ENCODE measurements at places on chromosomes 6 and 20.

- H3K4me3 ChIP-seq = no peak overlapping the region
- peak overlapping the region; percentile 78 for H3K27ac ChIP-seq
- H3K4me1 ChIP-seq = peaks cover 5% of the 10 kb centered on the region
- DNase-seq = peak; percentile 41
- no peaks in the 10 kb centered on the region for H3K36me3 ChIP-seq
Observed at GRCh38 chr6:26331218-26332073, 33.6 kb upstream of the BTN3A2 start.

GRCh38 chr6:111258615-111259088, 171.3 kb downstream of the SLC16A10 start:
- peak overlapping the region; percentile 89 for H3K4me3 ChIP-seq
- DNase-seq = no peak
- peaks cover 8% of the 10 kb centered on the region for H3K4me1 ChIP-seq
- peak overlapping the region; percentile 76 for H3K27ac ChIP-seq
- no peaks in the 10 kb centered on the region for H3K36me3 ChIP-seq

DNA sequence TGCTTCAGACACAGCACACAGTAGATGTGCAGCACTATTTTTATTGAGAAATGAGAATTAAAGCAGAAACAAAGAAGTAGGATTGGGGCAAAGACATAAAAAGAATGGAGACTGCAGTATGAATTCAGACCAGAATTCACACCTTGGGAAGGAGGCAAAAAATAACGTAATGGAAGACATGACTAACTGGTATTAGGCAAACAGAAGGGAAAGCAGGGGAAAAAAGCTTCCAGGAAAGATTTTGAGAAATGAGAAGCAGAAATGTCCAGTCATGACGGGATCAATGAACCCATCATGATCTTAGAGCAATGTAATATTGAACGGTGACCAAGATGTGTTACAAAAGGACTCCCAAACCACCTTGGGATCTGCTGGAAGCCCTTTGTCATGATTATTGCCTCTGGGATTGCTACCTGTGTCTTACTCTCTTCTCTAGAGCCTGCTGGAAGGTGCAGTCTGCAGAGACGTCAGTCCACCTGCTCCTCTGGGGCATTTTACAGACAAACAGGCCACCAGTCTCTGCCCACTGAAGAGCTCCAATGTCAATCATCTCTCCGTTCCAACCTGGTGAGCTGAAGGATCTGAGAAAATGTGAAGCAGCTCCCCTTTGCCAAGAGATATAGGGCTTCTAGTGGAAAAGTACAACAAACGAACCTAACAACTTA, 8.7 kb downstream of the NUDT3 start:
- no peaks in the 10 kb centered on the region for H3K36me3 ChIP-seq
- no peak overlapping the region for H3K4me3 ChIP-seq
- DNase-seq = peak; percentile 75
- peaks cover 12% of the 10 kb centered on the region for H3K4me1 ChIP-seq
- peak overlapping the region; percentile 15 for H3K27ac ChIP-seq

DNA sequence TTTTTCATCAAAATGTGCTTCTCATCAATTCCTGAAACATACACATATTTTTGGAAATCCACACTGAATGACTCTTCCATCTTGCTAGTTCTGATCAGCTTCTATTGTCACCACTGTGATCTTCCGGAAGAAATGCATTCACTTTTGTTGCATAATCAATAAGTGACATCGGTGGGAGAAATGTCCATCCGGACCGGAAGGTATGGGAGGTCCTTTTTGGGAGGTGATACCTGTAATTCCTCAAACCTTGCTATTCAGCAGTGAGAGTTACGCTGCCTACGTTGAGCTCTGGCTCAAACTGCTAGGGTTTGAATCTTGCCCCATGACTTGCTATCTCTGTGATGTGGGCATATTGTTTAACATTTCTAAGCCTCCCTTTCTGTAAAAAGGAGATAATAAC, 16.6 kb upstream of the TFB1M start:
- no peaks in the 10 kb centered on the region for H3K27me3 ChIP-seq
- no peak overlapping the region for H3K4me3 ChIP-seq
- H3K4me1 ChIP-seq = peaks cover 1% of the 10 kb centered on the region
- no peaks in the 10 kb centered on the region for H3K36me3 ChIP-seq

DNA sequence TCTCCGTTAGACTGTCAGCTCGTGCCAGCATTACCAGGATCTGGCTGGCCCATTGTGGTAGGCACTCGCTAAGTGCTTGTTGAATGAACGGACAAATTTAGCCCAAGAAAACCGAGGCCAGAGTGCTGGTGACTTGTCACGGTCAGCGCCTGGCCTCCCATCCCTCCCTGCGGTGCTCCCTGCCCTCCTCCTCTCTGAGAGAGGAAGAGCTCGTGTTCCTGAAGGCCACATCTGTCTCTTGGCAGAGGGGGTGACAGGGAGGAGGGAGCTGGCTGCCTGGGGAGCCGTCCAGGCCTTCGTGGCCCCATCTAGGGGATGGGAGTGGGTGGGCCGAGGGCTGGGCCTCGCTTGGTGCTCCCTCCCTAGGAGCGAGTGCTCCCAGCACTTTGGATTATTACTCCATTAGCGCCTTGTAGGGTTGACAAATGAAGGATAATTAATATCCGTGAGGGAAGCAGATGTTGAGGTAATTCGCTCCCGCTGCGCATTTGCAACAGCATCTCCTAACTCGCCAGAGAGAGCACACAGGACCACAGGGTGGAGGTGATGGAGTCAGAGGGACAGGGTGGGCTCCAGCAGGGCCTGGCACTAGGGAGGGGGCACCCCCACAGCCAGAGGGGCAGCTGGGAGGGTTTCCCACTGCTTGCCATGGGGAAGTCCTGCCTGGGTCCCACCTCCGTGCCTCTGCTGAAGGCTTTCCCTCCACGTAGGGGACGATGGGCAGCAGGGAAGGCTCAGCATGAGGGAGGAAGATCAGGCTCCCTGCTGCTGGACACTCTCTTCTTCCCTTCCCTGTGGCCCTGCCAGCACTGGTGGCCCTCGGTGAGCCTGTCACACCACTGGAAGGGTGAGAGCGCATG, 37.0 kb downstream of the VSTM2L start:
- DNase-seq = no peak
- H3K27ac ChIP-seq = no peak overlapping the region
- H3K36me3 ChIP-seq = no peaks in the 10 kb centered on the region
- H3K27me3 ChIP-seq = peaks cover 5% of the 10 kb centered on the region
- H3K4me1 ChIP-seq = no peaks in the 10 kb centered on the region
- H3K4me3 ChIP-seq = no peak overlapping the region

DNA sequence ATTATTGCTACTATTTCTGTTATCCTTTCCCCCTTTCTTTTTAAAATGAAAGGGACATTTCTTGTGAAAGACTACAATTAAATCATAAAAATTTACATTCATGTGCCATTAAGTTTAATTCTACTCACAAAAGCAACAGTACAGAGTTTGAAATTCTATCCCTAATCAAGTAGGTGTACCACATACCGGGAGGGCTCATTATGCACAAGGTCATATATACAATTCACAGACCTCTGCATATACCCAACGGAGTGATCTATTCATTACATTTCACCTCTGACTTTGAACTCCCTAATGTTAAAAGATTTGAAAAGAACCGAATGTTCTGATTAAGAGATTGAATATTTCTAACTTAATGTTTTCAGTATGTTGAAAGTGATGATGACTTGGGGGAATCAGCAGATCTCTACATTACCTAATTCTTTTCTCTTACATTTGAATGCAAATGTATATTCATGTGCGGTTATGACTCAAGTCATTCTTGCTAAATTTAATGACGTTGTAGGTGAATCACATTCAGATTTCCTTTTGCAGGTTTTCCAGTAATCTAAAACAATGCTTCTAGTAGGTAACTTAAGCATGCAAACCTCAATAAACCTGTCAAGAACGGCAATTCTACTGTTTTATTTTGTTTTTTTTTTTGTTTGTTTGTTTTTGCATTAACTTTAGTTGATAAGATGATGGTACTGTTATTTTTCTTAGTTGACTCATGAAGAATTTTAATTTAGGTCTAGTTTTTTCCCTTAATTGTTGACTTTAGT, 7.3 kb downstream of the EYA4 start:
- no peak overlapping the region for H3K4me3 ChIP-seq
- H3K4me1 ChIP-seq = no peaks in the 10 kb centered on the region
- peaks cover 18% of the 10 kb centered on the region for H3K27me3 ChIP-seq
- peak; percentile 73 for DNase-seq
- H3K27ac ChIP-seq = no peak overlapping the region

GRCh38 chr20:22389836-22390542, 194.4 kb downstream of the FOXA2 start:
- no peak for DNase-seq
- peaks cover 3% of the 10 kb centered on the region for H3K4me1 ChIP-seq
- H3K27ac ChIP-seq = no peak overlapping the region
- no peaks in the 10 kb centered on the region for H3K36me3 ChIP-seq
- peaks cover 5% of the 10 kb centered on the region for H3K27me3 ChIP-seq
- no peak overlapping the region for H3K4me3 ChIP-seq

- H3K36me3 ChIP-seq = no peaks in the 10 kb centered on the region
- H3K4me3 ChIP-seq = no peak overlapping the region
- H3K4me1 ChIP-seq = peaks cover 20% of the 10 kb centered on the region
Observed at GRCh38 chr20:32583581-32584070, 1.5 kb downstream of the NOL4L start.

GRCh38 chr6:35569011-35569461, 56.3 kb upstream of the TULP1 start:
- H3K27ac ChIP-seq = no peak overlapping the region
- peak; percentile 23 for DNase-seq
- H3K36me3 ChIP-seq = no peaks in the 10 kb centered on the region
- no peak overlapping the region for H3K4me3 ChIP-seq
- peaks cover 22% of the 10 kb centered on the region for H3K27me3 ChIP-seq
- no peaks in the 10 kb centered on the region for H3K4me1 ChIP-seq

- H3K4me3 ChIP-seq = no peak overlapping the region
- no peaks in the 10 kb centered on the region for H3K36me3 ChIP-seq
- no peak for DNase-seq
- peaks cover 16% of the 10 kb centered on the region for H3K27me3 ChIP-seq
Observed at GRCh38 chr6:25735261-25735660, 19.3 kb upstream of the SLC17A4 start.

- no peaks in the 10 kb centered on the region for H3K36me3 ChIP-seq
- no peak for DNase-seq
- no peaks in the 10 kb centered on the region for H3K27me3 ChIP-seq
- no peak overlapping the region for H3K27ac ChIP-seq
Observed at GRCh38 chr20:23331450-23332350, 18.9 kb upstream of the NXT1 start.

DNA sequence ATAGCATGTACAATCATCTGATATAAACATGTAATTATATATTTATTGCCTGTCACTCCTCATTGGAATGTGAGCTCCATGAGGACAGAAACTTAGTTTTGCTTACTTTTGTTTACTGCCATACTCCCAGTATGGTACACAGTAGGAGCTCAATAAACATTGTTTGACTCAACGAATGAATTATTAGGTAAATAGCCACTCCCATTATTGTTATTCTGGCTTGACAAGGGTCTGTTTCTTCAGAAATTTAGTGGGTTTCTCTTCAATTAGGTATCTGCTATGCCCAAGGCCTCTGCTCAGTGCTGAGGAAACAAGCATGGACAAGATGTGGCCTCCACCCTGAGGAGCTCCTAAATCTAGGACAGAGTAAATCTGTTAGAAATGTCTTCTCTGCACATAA, 6.3 kb downstream of the BCL2L1 start:
- peaks cover 31% of the 10 kb centered on the region for H3K4me1 ChIP-seq
- peak overlapping the region; percentile 62 for H3K4me3 ChIP-seq
- no peaks in the 10 kb centered on the region for H3K27me3 ChIP-seq

GRCh38 chr6:37481711-37482605, 17.7 kb downstream of the CCDC167 start:
- H3K4me3 ChIP-seq = no peak overlapping the region
- H3K36me3 ChIP-seq = peaks cover 74% of the 10 kb centered on the region
- H3K27ac ChIP-seq = no peak overlapping the region
- peaks cover 6% of the 10 kb centered on the region for H3K4me1 ChIP-seq

- DNase-seq = peak; percentile 24
- H3K36me3 ChIP-seq = peaks cover 41% of the 10 kb centered on the region
- H3K27me3 ChIP-seq = no peaks in the 10 kb centered on the region
- H3K4me3 ChIP-seq = peak overlapping the region; percentile 23
- H3K27ac ChIP-seq = peak overlapping the region; percentile 97
Observed at GRCh38 chr6:31621991-31622390, 1.5 kb downstream of the PRRC2A start.

GRCh38 chr6:53862662-53863462, 68.1 kb downstream of the LRRC1 start:
- DNase-seq = no peak
- no peak overlapping the region for H3K4me3 ChIP-seq
- no peak overlapping the region for H3K27ac ChIP-seq
- H3K4me1 ChIP-seq = no peaks in the 10 kb centered on the region
- no peaks in the 10 kb centered on the region for H3K27me3 ChIP-seq

DNA sequence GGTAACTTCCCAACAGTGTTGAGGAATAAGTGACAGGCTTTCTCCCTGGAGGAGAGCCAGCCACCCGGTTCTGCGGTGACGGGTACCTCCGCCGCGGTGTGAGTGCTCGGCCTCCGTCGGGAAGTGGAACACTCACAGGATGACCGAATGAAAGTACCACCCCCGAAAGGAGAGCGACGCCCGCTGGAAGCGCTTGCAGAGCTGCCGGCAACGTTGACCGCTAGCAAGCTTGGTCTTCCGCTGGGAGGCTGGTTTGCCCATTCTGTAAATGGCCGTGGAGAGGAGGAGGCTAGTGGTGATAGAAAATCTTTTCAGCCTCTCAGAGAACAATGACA, 614 bp upstream of the TMEM242 start:
- peaks cover 4% of the 10 kb centered on the region for H3K4me1 ChIP-seq
- H3K27ac ChIP-seq = peak overlapping the region; percentile 84
- H3K36me3 ChIP-seq = peaks cover 19% of the 10 kb centered on the region
- H3K27me3 ChIP-seq = peaks cover 6% of the 10 kb centered on the region
- peak overlapping the region; percentile 90 for H3K4me3 ChIP-seq

DNA sequence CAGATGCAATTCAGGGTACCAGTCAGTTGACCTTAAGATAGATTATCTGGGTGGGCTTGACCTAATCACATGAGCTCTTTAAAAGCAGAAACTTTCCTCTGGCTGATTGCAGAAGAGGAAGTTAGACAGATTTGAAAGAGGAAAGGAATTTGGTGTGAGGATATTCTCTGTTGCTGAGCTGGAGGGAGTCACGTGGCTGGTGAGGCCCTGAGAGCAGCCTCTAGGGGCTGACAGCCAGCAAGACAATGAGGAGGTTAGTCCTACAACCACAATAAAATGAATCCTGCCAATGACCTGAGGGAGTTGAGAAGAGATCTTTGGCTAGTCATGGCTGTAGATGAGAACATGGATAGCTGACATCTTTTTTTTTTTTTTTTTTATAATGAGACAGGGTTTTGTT, 87.0 kb upstream of the B3GAT2 start:
- peaks cover 2% of the 10 kb centered on the region for H3K4me1 ChIP-seq
- no peaks in the 10 kb centered on the region for H3K36me3 ChIP-seq
- peaks cover 16% of the 10 kb centered on the region for H3K27me3 ChIP-seq
- peak; percentile 15 for DNase-seq
- no peak overlapping the region for H3K27ac ChIP-seq

DNA sequence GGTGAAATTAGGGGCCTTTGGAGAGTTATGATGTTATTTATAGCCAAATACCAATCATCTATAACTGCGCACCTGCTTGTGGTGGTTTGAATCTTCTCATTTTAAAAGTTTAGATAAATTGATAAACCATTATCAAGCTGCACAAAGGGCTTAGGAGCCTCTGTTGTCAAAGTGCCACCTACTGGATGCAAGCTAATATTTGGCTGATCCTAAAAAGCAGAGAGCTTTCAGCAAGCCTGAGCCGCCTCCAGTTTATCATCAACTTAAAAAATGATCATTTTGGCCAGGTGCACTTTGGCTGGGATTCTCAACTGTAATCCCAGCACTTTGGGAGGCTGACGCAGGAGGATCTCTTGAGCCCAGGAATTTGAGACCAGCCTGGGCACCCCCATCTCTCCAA, 58.5 kb upstream of the ATXN1 start:
- H3K4me3 ChIP-seq = no peak overlapping the region
- no peaks in the 10 kb centered on the region for H3K4me1 ChIP-seq
- H3K36me3 ChIP-seq = no peaks in the 10 kb centered on the region
- no peak for DNase-seq
- no peaks in the 10 kb centered on the region for H3K27me3 ChIP-seq
